Sigmoid colon (tissue), 7 donors: ENCODE measurements at places on chromosomes 12 and 14. TPM values are rescaled to one million over a fixed set of nuclear protein-coding genes. Genes with fewer than 3 reads are reported as not detected.

Gene PPP4R4
- polyA plus RNA-seq, result 0.07 TPM

Gene ATP2A2
- 16.8 TPM for polyA plus RNA-seq

Gene STXBP6
- polyA plus RNA-seq, result 32.8 TPM

Gene ABHD4
- polyA plus RNA-seq, result 18.0 TPM

Gene OR6C4
- not detected for polyA plus RNA-seq

Gene PTPRO
- 2.8 TPM for polyA plus RNA-seq

Gene CISTR
- not detected for polyA plus RNA-seq

Gene ACSS3
- 1.9 TPM for polyA plus RNA-seq
